NCI-H1417 treated with DMSO at 0.1 percent for 48 hours (cell line): ENCODE measurements at places on chromosomes 3 and 15.
A peak's percentile ranks its signal among the peaks of the same experiment; 100 is the strongest.

DNA sequence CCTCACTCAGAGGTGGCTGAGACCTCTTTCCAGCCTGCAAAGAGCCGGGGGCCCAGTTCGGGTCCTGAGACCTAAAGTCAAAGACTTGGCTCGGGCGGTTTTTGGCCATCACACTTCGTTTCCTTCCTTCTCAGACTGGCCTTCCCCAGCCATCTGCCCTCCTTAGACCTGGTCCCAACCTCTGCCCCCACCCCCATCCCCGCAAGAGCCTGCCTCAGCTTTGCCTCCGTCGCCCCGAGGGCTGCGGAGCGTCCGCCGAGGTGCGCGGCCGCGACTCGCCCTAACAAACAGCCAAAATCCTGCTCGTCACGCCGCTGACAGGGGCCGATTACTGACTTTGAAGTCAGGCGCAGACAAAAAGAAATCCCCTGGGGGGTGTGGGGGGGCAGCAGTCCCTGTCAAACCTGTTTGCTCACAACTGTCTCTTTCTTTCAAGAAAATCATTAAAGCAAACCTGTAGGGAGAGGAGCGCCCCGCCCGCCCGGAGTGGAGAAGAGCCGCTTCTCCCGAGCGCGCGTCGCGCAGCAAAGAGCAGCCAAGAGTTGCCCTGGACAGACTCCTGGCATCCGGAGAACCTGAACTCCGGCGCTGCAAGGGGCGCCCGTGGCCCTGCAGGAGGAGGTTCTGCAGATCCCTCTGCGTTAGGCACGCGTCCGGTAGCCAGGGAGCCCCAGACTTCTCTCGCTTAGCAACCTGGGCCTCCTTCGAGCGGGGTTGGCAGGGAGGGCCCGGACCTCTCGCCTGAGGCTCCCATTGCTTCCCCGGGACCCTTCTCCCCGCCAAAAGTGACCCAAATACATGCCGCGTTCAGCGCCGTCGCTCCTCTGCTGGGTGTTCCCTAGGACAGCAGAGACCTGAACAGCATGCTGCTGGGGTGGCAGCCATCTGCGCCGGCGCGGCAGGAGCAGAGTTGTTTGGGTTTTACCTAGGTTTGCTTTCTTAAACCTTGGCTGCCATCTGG lies 4.5 kb downstream of the SOX14 start:
- DNase-seq, result no peak

- no peak for DNase-seq
Observed at GRCh38 chr15:74828835-74829234, 2.4 kb downstream of the CPLX3 start.

- no peak for DNase-seq
Observed at GRCh38 chr3:49469037-49469935, 781 bp upstream of the DAG1 start.

- DNase-seq, result no peak
Observed at GRCh38 chr3:190554197-190554596, 40.3 kb downstream of the IL1RAP start.

- no peak for DNase-seq
Observed at GRCh38 chr3:46990573-46991374, 11.3 kb downstream of the NBEAL2 start.

DNA sequence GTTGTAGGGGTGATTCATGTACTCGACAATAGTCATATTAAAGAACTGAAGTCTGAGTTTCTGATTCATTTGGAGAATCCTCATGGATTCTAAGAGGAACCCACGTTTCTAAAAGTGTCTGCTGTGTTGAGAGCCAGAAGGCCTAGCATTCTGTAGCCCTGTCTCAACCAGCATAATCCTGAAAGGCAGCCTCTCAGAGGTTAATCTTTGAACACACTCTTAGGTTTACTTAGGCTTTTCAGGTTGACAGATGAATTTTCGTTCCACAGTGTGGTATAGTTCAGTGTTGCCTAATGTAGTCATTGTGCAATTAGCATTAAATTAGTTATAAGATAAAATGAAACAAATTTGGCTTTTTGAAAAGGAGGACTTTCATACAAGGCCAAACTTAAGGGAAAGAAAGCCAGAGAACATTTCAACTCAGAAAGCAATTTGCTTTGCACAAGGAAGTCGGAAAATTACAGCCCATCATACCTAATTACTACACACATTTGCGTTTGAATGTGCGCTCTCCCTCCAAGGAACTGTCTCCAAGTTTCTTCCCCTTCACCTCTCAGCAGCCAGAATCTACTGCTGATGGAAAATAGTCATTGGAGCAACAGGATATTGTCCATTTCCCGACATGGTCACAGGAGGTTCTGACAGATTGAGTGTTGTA lies 42.0 kb downstream of the AGBL1 start:
- no peak for DNase-seq

- no peak for DNase-seq
Observed at GRCh38 chr15:70258369-70259027, 160.8 kb upstream of the TLE3 start.

DNA sequence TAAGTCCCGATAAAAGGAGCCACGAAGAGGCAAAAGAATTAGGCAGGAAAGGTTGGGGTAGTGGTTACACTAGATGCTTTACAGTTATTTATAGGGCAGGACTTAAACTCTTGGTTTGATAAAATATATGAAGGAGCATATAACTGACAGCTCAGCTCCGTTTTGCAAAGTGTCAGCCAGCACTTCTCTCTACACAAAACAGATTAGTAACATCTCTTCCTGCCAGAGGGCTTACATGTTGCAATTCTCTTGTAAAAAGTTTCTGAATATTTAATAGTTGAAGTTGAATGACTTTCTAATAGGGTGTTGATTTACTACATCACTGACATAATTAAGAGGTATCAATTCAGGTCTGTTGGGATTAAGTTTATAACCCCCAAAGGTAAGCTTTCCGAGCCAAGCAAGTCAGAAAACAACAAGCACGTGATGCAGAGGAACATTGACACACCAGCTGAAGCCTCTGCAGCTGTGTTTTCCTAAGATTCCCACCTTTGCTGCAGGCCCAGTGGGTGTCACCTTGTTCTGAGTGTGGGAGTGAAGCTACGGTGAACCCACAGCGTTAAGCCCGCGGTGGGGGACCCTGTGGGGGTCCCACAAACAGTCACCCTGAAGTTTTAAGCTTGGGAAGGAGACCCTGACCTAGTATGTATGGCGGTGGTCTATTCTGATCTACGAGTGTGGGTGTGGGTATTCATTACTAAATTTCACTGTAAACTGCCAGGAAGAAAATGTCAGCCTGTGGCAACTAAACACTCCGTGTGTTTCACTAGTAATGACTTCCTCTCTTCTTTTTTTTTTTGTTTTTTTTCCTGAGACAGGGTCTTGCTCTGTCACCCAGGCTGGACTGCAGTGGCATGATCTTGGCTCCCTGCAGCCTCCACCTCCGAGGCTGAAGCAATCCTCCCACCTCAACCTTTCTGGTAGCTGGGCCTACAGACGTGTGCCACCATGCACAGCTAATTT lies 22.0 kb upstream of the ATP13A3 start:
- no peak for DNase-seq

DNA sequence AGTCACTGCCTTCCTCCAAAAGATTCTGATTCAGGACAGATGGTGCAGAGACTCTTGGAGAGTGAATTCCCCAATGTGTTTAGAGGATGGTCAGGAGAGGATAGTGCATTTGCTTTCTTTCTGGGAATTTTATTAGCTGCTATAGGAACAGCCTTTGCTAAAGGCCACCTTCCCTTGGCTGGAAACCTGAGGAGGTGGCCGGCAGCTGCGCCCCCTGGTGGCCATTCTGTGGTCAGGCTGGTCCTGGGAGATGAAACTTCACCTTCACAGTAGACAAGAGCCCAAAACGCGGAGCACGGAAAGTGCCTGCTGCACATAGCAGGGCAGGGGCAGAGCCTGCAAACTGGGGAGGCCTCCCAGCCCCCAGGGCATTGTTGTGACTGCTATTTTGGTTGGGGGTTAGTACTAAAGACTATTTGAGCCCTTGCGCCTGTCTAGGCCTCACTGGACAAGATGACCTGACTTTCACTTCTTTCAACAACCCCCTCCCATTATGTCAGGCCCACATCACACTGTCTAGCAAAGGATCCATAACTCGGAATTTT lies 34.3 kb downstream of the SEC22C start:
- DNase-seq, result no peak

DNA sequence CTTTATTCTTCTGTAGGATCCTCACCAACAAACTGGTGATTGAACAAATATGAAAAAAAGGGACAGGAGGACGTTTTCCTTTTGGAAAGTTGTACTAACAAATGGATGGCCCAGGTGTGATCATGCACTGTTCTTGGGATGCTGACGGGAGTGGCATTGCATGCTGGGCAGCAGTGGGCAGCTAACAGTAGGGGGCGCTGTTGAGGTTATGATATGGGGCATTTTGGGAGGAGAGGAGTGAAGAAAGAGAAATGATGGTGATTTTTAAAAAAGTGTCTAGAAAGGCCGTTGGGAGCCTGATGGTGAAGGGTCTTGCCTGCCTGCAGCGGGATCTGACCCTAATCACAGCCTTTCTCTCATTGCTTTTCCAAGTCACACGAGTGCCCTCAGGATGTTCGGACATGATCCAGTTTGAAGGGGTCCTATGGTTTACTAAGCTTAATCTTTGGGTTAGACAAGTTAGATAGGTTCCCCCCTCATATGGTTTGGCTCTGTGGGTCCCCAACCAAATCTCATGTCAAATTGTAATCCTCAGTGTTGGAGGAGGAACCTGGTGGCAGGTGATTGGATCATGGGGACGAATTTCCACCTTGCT lies 46.2 kb upstream of the PRTG start:
- DNase-seq, result no peak

DNA sequence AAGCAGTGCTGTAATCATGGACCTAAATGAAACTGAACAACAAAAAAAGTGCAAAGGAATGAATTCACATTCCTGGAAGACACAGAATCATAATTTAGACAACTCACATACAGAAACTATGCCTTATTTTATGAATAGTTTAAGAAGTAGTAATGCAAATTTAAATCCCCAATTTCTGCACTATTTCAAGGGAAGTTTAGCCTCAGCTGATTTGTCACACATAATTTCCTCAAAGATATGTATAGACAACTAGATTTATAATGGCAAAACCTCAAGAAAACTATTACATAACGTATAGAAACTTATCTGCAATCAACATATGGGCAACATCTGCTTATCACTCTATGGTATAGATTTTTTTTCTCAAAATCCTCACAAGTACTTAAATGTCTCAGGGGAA lies 7.8 kb upstream of the PTX3 start:
- no peak for DNase-seq

DNA sequence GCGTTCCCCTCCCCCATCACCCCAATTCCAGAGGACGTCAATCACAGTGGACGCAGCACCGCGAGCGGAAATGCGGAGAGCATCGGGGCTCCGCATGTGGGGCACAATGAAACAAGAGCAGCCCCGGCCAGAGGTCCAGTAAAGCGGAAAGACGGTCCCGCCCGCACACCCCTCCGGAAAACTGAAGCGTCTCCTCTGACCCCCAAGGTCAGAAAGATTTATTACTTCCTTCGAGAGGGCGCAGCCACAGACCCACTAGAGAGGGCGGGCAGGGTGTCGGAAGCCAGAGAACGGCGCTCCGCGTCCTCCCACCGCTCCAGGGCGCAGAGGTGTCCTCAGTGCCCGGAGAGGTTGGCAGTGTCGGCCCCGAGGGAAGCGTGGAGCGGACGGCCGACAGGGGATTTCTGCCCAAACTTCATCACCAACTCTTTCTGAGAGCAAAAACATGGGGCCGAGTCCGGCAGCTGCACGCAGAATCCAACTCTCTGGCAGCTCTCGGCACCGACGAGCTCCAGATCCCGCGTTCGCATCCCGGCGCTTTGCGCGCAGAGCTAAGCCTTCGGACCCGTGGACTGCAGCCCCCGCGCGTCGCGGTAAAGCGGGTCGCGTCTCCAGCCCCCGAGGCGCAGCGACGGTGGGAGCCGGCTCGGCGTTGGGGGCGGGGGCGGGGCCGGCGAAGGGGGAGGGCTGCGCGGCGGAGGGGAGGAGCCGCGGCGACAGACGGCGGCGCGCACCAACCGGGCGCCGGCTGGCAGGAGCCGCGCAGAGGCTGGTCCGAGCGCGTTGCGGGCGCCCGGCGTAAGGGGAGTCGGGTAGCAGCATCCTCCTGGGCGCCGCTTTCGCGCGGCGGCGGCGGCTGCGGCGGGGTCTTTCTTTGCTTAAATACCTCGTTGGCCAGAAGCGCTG lies at the start of gene CHST2:
CHST2 (plus strand) TSS at position 763 of the 906 bp plus-strand sequence. CDS start 1,046 bp downstream, outside the sequence.
- peak; percentile 33 for DNase-seq

DNA sequence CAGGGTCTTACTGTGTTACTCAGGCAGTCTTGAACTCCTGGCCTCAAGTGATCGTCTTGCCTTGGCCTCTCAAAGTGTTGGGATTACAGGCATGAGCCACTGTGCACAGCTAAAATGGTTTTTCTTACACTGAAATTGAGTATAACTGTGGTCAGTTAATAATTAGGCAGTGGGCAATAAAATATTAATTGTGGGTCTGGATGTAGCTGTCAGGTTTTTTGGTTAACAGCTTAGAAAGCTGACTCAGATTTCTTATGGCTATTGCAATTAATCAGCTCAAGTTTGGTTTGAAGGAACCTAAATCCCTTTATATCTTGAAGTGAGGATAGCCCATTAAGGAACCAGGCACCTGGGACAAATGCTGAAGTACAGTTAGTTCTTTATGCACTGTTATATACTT lies 73.8 kb upstream of the LRRFIP2 start:
- DNase-seq, result no peak

DNA sequence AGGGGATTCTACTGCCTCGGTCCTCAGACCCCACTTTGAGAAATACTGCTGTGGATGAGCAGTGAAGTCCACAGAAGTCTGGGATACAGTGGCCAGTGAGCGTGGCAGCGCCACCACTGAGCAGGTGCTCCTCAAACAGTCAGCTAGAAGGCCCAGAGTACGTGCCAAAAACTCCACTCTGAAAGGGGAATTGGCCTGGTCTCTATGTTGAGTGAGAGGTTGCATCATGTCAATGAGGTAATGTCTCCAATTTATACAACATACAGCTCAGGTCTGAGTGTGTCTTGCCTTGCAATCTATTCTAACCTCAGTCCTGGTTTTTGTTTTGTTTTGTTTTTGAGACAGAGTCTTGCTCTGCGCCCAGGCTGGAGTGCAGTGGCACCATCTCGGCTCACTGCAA lies 53.3 kb upstream of the ETV5 start:
- no peak for DNase-seq

GRCh38 chr3:168134931-168135330 lies 39.2 kb upstream of the GOLIM4 start:
- DNase-seq, result no peak

GRCh38 chr3:180720012-180720411 lies 40.7 kb upstream of the CCDC39 start:
- no peak for DNase-seq

DNA sequence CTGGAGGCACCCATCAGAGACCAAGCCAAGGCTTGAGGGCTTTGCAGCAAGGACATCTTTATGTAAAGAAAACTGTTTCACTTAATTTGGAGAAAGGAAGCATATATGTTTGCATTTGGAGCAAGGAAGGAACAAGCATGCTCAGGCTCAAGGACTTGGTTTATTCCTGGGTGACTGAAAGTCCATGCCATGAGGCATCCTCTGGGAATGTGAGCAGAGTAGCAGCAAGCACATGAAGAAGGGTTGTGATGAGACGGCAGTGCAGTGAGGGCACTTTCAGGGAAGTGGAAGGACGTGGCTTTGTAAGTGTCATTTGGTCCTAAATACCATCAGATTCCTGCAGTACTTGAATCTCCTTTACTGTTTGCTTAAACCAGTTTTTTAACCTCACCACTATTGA lies 26.8 kb downstream of the POLG start:
- DNase-seq, result no peak
